ENCODE measurements at places on chromosomes 5 and 9. TPM values are rescaled to one million over a fixed set of nuclear protein-coding genes. Genes with fewer than 3 reads are reported as not detected.

HAVCR2 gene
- 0.23 TPM for total RNA-seq

PDE8B gene
- 2.0 TPM for total RNA-seq

CDH12 gene
- not detected for total RNA-seq

SPINK6 gene
- 0.75 TPM for total RNA-seq

FAM153A gene
- total RNA-seq, result not detected

C1QTNF3 gene
- total RNA-seq, result 0.18 TPM

CDKN2A gene
- total RNA-seq, result not detected

ADAMTS13 gene
- 0.60 TPM for total RNA-seq

ADAM19 gene
- 10.6 TPM for total RNA-seq
